ENCODE measurements at places on chromosomes 16 and 17.

GRCh38 chr17:17915183-17915582, 57.0 kb downstream of the TOM1L2 start:
- no peak for DNase-seq

DNA sequence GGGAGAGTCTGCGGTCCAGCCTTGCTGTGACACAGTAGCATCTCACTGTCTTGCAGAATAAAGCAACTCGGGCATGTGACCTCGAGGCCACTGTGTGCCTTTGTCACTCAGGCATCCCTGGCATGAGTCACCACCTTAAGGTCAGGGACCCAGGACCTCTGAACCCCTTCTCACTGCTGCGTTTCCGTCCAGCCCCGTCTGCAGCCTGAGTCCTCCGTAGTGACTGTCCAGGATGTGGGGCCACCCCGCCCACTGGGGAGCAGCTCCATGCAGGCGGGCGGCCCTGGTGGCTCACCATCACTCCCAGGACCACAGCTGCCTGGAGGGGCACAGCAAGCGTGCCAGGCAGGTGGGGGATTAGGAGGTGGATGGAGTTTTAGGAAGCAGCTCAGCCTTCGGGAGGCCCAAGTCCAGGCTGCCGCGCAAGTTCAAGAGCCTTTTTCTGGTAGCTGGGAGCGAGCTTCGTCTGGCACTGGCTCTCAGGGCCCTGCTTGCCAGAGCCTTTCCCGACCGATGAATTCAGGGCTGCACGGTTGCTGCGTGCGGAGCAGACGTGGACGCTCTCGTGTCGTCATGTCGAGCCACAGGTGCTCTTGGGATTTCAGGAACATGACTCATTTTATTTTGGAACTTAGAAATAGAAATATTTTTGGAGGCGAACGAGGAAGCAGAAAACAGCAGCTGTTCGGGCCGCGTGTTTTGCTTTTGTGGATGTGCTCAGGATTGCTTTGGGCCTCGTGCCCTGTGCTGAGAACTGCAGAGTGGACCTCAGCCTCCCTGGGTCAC, 16.8 kb downstream of the KCTD5 start:
- DNase-seq: no peak

- DNase-seq: no peak
Observed at GRCh38 chr16:57663917-57664661, 4.0 kb upstream of the ADGRG3 start.

GRCh38 chr16:56950881-56951771, 10.6 kb upstream of the CETP start:
- DNase-seq: peak; percentile 31

DNA sequence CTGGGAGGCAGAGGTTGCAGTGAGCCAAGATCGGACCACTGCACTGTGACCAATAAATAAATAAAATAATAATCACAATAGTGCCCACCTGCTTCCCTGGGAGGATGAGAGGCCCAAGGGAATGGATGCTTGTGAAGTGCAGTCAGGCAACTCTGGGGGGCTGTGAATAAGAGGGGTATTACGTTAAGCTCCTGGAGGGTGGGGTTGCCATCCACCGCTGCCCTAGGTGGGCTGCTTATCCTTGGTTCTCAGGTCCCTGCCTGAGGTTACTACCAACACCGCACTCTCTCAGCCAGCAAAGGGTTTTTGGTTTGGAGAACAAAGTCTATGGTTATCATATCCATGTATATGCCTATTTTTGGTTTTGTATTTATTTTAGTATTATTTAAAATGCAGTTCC, 48.6 kb upstream of the CBFA2T3 start:
- DNase-seq: no peak

DNA sequence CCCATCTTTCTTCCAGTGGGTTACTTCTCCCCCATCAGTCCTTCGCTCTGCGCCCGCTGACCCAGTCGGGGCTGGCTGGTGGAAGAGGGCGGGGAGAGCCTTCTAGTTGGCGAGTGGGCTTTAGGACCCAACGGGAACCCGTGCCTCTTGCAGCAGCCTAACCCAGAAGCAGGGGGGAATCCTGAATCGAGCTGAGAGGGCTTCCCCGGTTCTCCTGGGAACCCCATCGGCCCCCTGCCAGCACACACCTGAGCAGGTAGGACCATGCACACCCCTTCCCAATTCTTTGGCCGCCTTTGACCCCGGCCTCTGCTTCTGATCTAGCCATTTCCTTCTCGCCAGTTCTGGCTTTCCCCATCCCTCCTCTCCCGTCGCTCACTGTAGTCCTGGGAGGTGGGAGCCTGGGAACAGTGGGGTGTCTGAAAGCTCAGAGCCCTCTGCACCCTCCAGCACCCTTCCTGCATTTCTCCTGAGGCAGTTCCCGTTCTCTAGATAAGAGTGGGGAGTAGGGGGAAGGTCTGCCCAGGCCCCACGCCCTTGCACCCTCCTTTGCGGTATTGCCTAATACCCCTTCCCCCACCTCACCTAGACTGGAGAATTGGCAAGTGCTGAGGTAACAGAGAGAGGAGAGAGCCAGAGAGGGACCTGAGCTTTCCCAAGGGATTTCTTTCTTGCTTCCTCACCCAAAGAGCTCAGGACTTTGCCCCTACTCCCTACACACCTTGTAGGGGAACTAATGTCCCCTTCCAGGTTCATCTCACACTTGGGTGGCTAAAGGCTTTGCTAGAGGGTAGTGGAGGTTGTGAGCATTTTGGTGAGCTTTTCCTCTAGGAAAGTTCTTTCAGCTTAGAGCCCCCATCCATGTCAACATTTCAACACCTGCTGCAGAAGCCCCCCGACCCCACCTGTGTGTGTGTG, at the start of gene RARA:
RARA (plus strand) TSS at position 150 of the 918 bp plus-strand sequence. CDS start 22,039 bp downstream, outside the sequence.
- DNase-seq: no peak

GRCh38 chr16:57150682-57151330, 35.0 kb downstream of the PSME3IP1 start:
- no peak for DNase-seq

DNA sequence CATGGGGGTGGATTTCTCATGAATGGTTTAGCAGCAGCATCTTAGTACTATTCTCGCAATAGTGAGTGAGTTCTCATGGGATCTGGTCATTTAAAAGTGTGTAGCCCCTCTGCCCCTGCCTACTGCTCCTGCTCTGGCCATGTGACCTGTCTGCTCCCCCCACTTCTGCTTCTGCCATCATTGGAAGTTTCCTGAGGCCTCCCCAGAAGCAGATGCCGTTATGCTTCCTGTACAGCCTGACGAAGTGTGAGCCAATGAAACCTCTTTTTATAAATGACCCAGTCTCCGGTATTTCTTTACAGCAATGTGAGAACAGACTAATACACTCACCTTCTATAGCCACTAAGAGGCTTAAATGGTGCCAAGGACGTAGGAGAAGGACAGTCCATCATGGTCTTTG, 51.5 kb downstream of the NOL11 start:
- DNase-seq: no peak

DNA sequence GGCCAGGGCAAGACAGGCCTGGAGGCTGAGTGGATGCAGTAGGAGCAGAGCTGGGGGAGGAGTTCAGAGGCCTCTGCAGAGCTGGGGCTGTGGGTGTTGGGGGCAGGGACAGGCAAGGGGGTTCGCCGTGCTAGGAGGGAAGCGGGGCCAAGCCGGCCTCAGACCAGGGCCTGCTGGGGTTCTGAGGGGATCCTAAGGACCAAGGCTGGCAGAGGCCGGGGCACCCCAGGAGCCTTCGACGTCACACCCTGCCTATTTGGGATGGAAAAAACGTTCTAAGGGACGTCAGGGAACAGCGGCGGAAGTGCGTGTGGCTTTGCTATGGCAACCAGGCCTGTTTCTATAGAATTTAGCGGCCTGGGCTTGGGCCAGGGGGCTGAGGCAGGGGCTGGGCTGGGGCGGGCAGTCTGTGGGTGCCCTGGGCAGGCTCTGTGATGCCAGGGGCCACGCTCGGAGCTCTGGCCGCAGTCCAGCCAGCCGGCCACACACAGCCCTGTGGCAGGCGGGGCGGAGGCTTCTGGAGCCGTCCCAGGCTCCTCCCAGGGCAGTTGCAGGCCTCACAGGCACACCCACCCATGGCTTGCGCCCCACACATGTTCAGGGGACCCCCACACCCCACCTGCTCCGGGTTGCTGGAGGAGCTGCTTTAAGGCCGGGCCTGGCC, 3.7 kb downstream of the TRAF7 start:
- no peak for DNase-seq

- DNase-seq: no peak
Observed at GRCh38 chr17:17978481-17979424, 6.1 kb downstream of the DRC3 start.

DNA sequence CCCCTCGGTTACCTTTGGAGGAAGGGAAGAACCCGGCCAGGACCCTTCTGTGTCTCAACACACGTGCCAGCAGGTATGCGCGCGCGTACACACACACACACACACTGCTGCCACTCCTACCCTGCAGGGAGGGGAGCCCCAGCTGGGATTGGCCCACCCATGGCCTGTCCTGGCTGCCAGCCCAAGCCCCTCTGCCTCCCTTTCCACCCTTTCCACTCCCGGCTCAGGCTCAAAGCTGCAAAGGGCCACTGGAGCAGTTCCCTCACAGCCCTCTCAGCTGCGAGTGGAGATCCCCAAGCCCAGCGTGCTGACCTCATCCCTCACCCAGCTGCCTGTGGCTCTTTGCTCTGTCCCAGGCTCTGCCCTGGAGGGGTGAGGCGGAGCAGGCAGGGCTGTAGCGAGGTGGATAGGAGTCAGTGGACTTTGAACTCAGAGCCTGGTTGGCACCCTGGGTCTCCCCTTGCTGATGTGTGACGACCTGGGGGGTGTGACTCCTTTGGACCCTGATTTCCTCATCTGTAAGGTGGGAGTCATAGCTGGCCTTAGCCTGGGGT, 14.5 kb downstream of the KIF19 start:
- no peak for DNase-seq

DNA sequence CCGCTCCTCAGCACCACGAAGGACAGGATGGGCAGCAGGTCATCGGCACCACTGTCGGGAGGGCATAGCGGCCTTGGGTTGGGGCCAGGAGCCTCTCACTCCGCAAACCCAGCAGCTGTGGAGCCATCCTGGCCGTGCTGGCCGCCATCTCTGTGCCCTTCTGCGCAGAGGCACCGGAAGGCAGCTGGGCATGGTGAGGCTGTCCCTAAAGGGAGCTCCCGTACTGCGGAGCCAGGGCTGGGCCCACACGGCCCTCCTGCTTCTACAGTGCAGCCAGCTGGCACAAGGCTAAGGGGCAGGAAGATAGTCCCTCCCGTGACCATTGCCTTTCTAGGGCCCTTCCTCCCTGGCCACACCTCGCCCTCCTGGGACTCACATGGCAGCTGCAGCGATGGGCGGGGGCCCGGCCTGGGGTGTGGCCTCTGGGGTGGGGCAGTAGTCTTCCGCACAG, 7.0 kb upstream of the SPATA2L start:
- DNase-seq: no peak

GRCh38 chr16:11109566-11109965, 146.4 kb downstream of the SOCS1 start:
- no peak for DNase-seq

GRCh38 chr16:31700200-31700529, 172.5 kb downstream of the AHSP start:
- no peak for DNase-seq

- DNase-seq: peak; percentile 74
Observed at GRCh38 chr17:2025220-2025621, at the start of gene RTN4RL1. TSS of gene RTN4RL1 (minus strand) at chr17:2025334. CDS start at chr17:2024865, 469 bp downstream.

GRCh38 chr17:67730731-67731130, 13.0 kb downstream of the NOL11 start:
- DNase-seq: no peak

DNA sequence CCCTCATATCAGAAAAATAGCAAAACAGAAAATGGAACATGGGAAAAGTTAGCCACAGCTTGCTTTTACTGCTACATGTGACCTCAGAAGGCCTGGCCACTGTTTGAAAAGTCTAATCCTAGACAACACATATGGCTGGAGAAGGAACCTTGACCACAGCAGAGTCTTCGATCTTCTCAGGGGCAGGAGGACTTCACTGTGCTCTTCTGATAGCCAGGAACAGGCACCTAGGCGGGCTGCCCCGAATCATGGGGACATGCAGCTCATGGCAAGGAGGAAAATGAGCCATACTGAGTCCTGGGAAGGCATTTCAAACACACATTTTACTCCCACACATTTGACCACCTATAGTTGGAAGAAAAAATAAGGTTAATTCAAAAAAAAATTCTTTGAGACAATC, 31.1 kb upstream of the ADORA2B start:
- no peak for DNase-seq

- no peak for DNase-seq
Observed at GRCh38 chr16:820748-821147, 20.2 kb upstream of the GNG13 start.

GRCh38 chr16:82834151-82834815, 207.5 kb downstream of the CDH13 start:
- DNase-seq: no peak

- no peak for DNase-seq
Observed at GRCh38 chr17:74215342-74215727, 2.0 kb downstream of the TTYH2 start.

- DNase-seq: no peak
Observed at GRCh38 chr16:86231996-86232350, 278.4 kb upstream of the FOXF1 start.

- DNase-seq: no peak
Observed at GRCh38 chr17:37532756-37533155, 43.1 kb downstream of the DUSP14 start.

- DNase-seq: no peak
Observed at GRCh38 chr16:84003038-84003437, 35.0 kb downstream of the NECAB2 start.

DNA sequence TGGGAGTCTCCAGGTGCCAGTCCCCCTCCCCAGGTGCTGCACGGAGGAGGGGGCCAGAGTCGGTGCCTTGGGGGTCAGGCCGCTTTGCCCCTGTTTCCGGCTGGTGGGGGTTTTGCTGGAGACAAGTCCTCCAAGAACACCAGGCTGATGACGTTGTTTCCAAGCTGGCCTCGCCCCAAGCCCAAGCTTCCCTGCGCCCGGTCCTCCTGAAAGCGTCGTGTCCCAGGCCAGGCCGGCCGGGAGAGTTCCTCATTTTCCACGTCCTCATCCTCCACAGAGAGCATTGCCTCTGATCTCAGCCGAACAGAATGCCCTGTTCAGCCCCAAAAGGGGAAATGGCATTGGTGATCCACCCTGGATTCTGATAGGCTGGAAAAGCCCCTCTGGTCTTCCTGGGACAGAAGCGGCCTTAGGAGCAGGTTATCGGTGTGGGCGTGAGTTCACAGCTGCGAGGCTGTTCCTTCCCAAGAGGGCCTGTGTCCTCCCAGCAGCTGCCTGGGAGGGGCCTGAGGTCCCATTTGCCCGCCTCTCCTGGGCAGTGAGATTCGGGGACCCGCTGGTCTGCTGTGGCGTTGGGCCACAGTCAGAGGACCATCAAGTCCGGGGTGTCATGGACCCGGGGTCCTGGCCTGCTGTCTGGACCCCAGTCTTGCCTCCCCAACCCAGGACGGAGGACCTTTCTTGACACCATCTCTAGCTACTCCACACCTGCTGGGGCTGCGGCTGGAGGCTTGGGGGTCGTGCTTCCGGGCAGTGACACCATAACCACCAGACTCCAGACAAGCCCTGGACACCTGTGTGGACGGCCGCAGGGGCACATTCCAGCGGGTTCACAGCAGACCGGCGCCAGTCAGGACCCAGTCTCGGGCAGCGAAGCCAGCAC, 7.1 kb downstream of the SOX8 start:
- DNase-seq: no peak

Measured in central memory CD4-positive, alpha-beta T cell (primary cell).